ENCODE measurements at places on chromosomes 7 and 10.

- DNase-seq: no peak
Measured at GRCh38 chr10:119360181-119360921, 153.0 kb downstream of the GRK5 start.

- DNase-seq: no peak
Measured at GRCh38 chr7:45645141-45645969, 71.2 kb downstream of the ADCY1 start.

DNA sequence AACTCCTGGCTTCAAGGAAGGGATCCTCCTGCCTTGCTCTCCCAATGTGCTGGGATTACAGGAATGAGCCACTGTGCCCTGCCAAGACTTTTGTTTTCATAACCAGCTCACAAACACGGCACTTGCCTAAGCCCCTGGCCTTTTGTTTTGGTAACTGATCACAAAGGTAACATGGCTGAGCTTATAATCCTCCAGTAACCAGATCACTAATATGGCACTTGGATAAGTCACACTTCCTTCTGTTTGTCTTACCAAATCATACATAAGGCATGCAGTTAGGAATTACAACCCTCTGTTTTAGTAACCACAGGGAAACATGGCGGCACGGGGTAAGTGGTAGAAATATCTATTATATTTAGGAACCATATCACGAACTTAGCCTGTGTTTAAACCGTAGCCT lies 577.1 kb downstream of the CALN1 start:
- no peak for DNase-seq

DNA sequence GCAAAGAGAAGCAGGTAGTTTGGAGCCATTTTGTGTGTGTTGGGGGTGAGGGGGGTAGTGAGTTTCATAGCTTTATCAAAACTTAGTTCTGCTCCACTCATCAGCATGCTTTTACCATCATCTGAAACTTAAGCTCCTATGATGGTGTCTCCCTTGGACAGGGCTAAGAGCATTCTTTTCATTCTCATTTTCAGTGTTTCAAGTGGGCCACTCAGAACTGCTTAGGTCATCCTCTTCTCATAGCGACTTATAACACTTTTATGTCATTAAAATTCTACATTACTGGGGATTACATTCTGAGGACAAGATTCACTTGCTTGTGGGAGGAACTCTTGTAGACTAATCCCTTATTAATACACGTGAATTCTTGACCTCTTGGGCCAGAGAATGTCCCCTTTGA lies 649.4 kb downstream of the SUGCT start:
- no peak for DNase-seq

GRCh38 chr10:73779018-73779417 lies 2.8 kb upstream of the CHCHD1 start:
- DNase-seq: no peak

Data from SK-N-SH (cell line).